Stimulated activated naive CD4-positive, alpha-beta T cell treated with Interleukin-2 at 50 U/mL for 16 hours (primary cell): ENCODE measurements at places on chromosomes 1 and 21.

DNA sequence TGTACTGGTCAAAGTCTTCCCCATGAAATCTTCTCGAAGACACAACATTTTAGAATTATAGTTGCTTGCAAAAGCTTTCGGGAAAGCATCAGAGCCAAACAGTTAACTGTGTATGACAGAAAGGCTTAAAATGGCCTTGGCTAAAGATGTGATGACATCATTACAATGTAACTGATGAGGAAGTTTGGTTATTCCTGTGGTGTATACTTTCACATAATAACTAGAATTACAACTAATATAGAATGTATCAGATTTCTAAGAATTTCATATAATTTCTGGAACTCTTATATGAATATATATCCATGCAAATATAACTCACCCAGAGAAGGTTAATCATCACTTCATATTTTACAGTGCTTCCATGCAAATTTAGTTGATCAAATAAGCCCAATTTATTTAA is 8.4 kb downstream of the TP73 start:
- DNase-seq = no peak

DNA sequence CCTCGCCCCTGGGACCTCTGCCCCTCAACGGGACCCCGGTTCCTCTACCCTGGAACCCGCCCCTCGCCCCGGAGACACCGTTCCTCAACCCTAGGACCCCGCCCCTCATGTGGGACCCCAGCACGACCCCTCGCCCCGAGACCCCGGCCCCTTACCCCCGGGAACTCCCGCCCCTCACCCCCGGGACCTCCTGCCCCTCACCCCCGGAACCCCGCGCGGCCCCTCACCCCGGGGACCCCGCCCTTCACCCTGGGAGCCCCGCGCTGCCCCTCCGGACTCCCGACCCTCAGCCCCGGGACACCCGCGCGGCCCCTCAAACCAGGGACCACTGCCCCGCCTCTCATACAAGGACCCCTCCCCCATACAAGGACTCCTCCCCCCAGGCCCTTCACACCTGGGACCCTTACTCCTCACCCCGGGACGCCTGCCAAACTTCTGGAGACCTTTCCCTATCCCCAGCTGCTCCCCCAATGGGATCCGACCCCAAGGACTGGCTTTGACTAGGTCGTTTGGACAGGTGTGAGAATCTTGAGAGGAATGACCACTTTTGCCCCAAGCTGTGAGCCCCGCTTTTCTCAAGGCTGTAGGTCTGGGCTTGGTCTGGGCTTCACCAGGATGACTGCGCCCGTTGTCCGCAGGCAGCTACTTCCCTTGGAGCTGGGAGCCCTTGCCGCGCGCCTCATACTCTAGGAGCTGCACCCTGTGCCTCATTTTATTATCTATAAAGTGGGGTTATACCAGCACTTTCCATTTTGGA is 843 bp downstream of the DIP2A start:
- DNase-seq = peak; percentile 3

GRCh38 chr21:38652396-38652795 is 153.3 kb upstream of the ETS2 start:
- no peak for DNase-seq

- DNase-seq = no peak
Observed at GRCh38 chr1:235974616-235975015, 90.3 kb downstream of the NID1 start.

GRCh38 chr21:45309069-45309986 is 21.6 kb upstream of the POFUT2 start:
- DNase-seq = peak; percentile 19

- no peak for DNase-seq
Observed at GRCh38 chr1:205690122-205690756, 9.9 kb upstream of the SLC45A3 start.

DNA sequence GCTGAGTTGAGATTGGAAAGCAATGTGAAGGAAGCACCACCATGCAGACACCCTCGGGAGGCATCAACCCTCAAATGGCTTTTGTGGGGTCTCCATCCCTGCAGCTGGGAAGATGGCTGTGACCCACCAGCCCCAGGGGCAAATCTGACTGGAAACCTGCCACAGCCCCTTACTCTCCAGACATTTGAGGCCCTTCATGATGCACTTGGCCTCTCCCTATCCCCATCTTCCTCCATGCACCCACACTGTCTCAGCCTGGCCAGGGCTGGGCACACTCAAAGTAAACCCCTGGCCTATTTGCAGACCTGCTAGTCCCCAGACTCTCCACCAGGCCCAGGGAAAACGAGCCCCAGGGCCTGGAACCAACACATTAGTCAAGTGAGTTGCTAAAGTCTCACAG is 205.2 kb downstream of the MATN1 start:
- DNase-seq = no peak

- no peak for DNase-seq
Observed at GRCh38 chr1:214014730-214015129, 27.0 kb downstream of the PROX1 start.

- DNase-seq = peak; percentile 42
Observed at GRCh38 chr1:101112051-101112780, 86.6 kb upstream of the DPH5 start.

DNA sequence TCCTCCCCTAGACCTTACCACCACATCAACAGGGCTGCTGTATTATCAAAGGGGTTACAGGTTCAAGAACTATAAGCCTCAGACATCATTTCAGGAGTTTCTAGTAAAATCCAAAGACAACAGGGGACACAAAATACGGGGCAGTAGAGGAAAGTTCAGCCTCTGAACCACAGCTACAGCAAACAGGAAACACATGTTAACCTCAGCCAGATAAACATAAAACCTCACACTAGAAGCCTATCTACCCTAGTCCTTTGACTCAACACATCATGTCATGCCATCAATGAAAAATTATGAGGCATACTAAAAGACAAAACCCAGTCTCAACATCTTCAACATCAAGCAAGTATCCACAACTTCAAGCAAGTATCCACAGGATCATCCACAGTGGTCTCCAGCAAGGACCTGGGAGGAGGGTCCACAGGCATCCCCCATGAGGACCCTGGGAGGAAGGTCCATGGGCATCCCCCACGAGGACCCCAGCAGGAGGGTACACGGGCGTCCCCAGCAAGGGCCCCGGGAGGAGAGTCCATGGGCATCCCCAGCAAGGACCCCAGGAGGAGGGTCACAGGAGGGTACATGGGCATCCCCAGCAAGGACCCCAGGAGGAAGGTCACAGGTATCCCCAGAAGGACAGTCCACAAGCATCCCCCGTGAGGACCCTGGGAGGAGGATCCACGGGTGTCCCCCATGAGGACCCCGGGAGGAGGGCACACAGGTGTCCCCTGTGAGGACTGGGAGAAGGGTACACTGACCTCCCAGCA is 440.0 kb downstream of the MATN1 start:
- DNase-seq = no peak

DNA sequence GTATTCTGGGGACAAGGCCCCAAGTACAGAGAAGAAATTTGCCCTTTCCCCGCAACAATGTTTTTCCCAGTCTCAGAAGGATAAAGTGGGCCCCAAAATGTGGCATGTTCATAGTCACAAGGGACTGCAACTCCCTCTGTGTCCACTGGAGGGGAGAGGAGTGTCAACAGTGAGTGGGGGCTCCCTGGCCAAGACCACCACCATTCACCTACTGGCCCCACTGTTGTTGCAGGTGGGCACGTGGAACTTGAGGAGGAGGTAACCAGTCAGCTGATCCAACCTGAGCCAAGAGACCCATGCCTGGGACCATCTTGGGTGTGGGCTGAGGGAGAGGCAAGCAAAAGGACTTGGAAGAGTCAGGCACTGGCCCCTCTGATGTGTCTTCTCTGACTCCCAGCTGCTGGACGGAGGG is 777 bp downstream of the NUDT17 start:
- DNase-seq = no peak

GRCh38 chr1:231803353-231803752 is 176.8 kb downstream of the DISC1 start:
- DNase-seq = no peak
